ENCODE measurements at places on chromosomes 11 and 22.

- DNase-seq = no peak
These were observed 5.1 kb downstream of the SLC37A4 start for GRCh38 chr11:119025541-119025940.

DNA sequence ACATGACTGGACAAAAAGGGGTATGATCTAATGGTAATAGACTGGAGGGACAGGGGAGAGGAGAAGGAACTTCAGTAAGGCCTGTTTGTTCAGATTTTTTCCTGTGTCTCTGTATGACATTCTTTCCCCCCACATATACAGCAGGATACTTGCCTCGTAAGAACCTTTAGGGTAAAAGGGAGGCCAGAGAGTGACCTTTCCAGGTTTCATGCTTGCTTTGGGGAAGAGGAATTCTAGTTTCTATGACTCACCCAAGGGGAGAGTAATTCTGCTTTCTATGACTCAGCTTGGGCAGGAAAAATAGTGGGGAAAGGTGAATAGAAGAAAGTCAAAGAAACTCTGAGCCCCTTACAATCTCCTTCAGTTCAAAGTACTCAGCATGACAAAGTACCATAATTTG is 457.0 kb downstream of the DLG2 start:
- DNase-seq = no peak

DNA sequence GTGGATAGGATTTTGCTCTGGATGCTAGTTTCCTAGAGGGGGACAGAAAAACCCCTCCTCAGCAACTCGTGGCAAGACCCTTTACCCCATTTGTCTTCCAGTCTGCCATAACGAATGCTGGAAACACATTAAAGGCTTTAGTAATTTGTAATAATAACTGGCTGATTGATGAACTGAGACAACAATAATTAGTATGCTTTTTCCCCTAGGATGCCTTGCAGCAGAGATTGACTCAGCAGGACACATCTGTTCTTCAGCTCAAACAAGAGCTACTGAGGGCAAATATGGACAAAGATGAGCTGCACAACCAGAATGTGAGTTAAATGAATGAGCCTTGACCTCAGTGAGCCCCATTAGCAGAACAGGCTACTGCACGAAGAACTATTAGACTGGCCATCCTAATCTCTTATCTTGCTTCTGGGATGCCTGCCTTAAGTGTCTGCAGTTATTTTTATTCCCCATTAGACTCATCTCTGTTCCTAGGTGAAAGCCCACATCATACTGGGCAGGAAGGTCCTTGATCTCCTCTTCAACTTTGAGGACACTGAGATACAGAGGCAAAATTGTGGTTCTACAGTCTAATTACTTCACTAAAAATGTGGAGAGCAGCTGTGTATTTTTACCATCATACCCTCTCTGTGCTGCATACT is 32.9 kb upstream of the DLAT start:
- no peak for DNase-seq

- no peak for DNase-seq
These were observed 108.6 kb downstream of the INSC start for GRCh38 chr11:15223318-15223717.

DNA sequence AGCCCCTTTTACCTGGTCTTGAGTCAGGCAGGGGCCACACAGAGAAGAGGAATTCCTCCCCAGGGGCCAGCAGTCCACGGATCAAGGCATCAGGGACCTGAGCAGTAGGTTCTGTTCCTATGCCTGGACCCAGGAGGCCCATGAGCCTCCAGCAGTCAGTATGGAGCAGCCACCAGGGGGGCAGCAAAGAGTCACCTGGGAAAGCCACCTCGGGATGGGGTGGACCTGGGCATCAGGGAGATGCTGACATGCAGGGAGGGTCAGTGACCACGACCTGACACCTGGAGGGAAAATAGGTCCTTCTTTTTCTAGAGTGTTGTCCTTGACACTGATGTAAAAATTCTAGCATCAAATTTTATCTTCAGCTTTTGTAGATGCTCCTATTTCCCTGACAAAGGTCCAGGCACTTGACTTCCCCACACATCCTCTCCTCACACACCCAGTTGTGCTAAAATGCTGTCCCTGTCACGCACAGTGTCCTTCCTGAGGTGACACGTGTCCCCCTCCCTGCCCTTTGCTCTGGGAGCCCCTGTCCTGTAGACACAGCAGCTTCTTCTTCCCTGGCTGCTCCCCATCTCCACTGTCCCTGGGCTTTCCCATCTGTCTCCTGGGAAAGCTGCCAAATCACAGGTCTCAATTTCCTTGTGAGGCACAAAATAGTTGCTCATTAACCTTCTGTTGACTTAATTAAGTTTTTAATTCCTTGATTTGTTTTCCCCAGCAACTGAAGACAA is 70.0 kb upstream of the IGLL5 start:
- DNase-seq = no peak

DNA sequence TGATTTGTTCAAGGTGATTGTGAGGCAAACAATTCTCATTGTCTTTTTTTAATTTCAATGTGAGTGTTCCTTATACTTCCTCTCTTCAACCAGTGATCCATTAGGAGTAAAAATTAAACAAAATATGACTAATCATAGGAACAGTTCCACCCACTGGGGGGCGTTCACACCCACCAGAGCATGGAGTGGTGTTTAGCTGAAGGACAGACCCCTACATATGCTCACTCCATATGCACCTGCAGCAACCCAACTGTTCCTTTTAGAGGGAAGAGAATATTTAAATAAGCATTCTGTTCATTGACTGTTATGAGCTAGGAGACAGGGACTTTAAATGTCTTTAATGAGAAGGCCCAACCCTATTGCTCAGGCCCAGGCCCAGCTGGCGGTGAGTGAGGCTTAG is 78.7 kb upstream of the DRD2 start:
- peak; percentile 63 for DNase-seq

- no peak for DNase-seq
These were observed 1163.7 kb downstream of the FAM181B start for GRCh38 chr11:81569999-81570398.

DNA sequence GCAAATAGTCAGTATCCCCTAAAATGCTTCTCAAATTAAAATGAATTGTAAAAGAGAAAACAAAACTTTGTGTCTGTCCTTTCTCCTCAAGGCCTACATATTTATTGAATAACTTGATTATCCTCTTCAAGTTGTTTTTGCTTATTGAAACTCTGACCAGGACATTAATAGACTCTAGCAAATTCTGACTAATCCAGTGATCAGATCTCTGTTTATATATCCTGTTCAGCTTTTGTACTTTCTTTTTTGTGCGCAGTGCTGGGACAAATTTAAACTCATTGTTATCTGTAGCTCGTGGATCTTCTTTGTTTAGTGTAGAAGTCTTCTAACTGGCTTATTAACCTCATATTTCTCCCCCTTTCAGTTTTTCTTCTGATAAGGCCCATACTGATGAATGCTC is 139.9 kb upstream of the SORL1-AS1 start:
- DNase-seq = no peak

DNA sequence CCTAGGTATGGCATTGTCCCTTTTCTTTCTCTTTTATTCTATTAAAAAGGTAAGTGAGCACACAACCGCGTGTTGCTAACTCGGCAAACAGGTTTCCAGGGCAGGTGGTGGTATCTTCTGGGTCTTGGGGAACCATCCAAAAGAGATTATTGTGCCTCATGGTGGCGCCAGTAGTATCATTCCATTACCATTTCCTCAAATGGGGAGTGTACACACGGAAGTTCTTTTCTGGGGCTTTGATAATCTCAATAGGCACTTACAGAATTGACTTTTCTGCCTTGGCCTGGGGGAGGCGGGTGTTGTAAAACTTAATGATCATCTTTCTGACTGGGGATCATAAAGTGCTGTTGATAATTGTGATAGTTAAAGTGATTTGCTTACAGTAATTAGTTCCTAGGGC is 234.1 kb downstream of the KIRREL3 start:
- DNase-seq = no peak

GRCh38 chr11:91959411-91959810 is 265.2 kb upstream of the FAT3 start:
- no peak for DNase-seq

DNA sequence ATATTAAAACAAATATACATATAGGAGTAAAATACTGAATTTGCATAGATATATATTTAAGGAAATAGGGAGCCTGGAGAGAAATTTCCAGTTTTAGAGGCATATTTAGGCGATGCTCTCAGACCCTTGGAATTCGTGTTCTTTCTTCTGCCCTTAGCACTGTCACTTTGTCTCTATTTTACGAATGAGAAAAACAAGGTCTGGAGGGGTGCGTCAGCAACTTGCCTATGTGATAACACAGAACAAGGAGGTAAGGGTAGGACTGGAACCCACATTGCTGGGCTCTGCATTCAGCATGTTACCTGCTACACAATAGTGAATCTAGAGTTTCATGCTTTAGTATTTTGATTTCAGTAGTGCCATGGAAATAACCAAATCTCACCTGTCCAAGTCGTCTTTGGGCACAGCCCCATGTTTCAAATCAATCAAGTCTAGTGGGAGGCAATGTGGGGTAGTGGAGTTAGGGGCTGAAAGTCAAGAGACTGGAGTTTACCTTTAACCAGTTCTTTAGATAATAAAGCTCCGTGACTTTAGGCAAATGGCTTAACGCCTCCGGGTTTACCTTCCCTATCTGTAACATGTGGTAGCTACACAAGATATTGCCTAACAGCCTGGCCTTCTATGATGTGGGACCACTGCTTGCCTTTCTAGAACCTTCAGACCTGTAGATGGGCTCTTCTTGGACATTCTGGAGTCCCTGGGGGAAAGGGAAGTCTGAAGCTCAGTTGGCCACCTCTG is 44.8 kb upstream of the AMPD3 start:
- DNase-seq = no peak

GRCh38 chr11:39221550-39222138 is 2237.8 kb downstream of the LRRC4C start:
- DNase-seq = no peak

DNA sequence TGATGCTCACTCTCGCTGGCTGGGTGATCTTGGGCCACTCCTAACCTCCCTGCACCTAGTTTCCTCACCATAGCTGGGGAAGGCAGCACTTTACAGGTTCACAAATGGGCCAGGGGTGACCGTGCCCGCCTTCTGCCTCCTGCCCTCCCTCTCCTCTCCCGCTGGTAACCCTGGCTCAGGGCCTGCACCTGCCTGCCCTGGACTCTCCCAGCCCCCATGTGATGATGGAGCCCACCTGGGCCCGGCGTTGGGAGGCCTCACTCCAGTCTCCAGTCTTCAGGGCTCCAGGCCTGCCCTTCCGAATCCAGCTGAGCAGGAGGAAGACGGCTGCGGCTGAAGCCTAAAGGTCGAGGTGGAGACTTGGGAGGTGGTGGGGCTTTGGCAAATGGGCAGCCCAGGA is 152.9 kb downstream of the CACNA1I start:
- no peak for DNase-seq

DNA sequence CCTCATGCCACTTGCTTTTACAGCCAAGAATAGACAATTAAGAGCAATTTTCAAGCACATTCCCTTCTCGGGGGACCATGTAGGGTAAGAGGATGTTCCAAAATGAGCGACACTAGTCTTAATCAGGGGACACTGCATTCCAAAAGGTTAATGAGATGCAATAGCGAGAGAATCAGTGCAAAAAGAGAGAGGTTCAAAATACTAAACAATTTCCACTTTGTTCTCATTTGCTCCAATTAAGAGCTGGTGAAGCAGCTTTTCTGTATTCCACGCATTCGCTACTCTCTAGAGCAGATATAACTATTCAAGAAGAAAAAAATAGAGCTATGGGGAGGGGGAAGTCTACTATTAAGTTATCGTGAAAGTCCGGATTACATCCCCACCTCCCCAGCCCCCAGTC is 811 bp downstream of the LRRC4C start:
- DNase-seq = no peak

GRCh38 chr11:65429068-65429681 is 6.6 kb downstream of the NEAT1 start:
- DNase-seq = no peak

DNA sequence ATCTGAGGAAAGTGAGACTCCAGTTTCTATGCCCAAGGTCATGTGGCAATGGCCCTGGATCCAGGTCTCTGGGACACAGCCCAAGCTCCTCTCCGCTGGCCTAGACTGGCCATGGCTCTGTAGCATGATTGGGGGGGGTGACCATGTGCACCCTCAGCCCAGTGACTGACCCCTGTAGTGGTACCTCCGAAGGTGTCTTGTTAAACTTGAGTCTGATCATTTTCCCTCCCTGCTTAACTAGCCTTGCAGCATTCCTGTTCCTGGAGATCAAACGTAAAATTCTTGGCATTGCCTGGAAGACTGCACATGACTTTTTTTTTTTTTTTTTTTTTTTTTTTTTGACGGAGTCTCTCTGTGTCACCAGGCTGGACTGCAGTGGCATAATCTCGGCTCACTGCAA is 1116.0 kb downstream of the TBC1D22A start:
- DNase-seq = no peak

- no peak for DNase-seq
These were observed 14.4 kb downstream of the IL18BP start for GRCh38 chr11:72012897-72013721.

GRCh38 chr11:41950470-41951143 is 491.2 kb upstream of the LRRC4C start:
- peak; percentile 47 for DNase-seq

- DNase-seq = no peak
These were observed 439.0 kb upstream of the CCDC90B start for GRCh38 chr11:83725269-83725560.

GRCh38 chr11:12187399-12187798 is 77.0 kb downstream of the MICAL2 start:
- no peak for DNase-seq

- no peak for DNase-seq
These were observed 27.7 kb downstream of the CDKN1C start for GRCh38 chr11:2857918-2858317.

DNA sequence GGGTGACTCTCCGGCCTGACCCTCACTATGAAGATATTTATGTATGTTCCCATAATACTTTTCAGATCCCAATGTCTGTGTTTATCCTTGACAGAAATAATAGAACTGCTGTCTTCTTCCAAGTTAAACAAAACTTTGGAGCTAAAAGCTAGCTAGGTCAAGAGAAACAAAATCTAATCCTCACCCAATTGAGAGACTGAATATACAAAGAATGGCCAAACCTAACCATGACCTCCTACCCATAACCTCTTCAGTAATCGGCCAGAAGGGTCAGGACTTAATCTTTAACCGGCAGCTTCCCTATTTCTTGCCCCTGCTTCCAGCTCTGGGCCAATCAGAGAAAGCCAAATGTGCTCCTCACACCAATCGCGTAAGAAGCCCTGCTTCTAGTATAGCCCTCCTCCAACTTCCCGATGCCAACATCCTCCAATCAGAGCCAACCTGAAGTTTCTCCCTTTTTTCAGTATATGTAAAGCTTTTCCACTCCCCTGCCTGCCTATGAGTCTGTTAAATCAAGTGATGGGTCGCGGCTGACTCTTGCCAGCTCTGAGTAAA is 1.7 kb upstream of the DDX6 start:
- peak; percentile 38 for DNase-seq
